Astrocyte of the spinal cord (primary cell): ENCODE measurements at places on chromosomes 16 and 17.

- no peak for DNase-seq
These were observed 91.2 kb downstream of the GNAO1 start for GRCh38 chr16:56282451-56282850.

GRCh38 chr17:65627891-65628643 is 66.6 kb upstream of the AXIN2 start:
- DNase-seq: peak; percentile 89

- DNase-seq: no peak
These were observed 4.1 kb downstream of the ICAM2 start for GRCh38 chr17:64016231-64016784.

- DNase-seq: no peak
These were observed 2.3 kb downstream of the IL17C start for GRCh38 chr16:88640498-88641247.

DNA sequence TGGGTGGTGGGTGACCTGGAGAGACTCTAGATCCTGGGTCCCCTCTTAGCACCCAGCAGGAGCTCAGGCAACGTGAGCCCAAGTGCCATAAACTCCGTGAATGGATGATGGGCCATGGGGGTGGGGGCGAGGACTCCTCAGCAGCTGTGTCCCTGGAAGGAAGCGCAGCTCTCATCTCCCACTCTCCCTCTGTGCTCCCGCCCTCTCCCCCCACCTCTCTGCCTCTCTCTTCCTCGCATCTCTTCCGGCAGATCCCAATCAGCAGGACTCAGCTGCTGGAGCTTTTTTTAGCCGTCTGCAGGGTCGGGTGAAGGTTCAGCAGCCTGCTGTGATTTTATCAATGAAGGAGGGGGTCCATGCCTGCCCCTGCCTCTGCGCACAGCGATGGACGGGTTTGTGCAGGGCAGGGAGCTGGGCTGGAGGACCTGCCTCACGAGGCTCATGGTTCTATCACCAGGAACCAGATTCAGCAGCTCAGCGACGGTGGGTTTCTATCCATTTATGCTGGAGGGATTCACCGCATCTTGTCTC is 8.3 kb downstream of the CCR7 start:
- DNase-seq: no peak

DNA sequence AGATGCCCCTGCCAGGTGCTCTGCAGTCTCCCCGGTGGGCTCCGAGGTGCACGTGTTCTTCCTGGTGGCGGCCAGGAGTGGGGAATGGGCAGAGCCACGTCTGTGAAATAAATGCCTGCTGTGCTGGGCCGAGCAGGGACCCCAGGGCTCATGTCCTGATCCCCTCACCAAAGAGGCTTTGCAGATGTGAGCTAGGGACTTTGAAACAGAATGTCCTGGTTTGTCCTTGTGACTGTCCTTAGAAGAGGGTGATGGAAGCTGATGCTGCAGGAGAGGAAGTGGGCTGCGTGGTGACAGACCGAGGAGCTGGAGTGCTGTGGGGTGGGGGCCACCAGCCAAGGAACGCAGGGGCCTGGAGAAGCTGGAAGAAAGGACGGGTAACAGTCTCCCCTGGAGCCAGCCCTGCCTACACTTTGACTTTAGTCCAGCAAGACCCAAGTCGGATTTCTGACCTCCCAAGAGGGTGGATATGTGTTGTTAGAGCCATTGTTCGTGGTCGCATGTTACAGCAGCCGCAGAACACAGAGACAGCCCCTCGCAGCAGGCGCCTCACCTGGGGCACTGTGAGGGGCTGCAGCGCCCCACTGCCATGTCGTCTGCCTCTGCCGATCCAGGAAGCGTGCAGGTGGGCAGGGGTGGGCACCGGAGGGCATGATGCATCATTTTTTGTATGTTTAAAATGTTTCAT is 217.9 kb upstream of the CIBAR2 start:
- no peak for DNase-seq

- DNase-seq: no peak
These were observed at the start of gene HS3ST6 for GRCh38 chr16:1918351-1919326. Gene HS3ST6 (minus strand): TSS chr16:1918415. CDS start chr16:1918323, 92 bp downstream.

DNA sequence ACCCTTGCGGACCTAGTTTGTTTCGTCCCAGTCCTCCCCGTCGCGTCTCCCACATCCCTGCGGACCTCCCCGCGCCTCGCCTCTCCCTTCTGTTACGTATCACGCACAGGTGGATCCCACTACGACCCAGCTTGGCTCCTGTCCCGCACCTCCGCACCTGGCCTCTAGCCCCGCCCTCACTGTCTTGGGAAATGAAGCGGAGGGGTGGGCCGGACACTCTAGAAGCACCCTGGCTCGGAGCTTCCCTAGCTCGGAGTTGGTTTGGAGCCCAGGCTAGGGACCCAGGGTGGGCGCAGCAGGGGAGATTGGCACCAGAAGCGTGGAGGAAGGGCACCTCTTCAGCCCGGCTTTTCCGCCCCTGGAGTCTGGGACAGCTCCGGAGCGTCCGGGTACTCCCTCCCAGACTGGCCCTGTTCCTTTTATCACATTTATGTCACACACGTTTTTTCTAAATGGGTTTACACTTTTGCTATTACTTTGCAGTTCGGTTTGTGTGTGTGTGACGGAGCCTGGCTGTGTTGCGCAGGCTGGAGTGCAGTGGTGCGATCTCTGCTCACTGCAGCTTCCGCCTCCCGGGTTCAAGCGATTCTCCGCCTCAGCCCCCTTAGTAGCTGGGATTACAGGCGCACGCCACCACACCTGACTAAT is 1.4 kb upstream of the CEMP1 start:
- peak; percentile 32 for DNase-seq

DNA sequence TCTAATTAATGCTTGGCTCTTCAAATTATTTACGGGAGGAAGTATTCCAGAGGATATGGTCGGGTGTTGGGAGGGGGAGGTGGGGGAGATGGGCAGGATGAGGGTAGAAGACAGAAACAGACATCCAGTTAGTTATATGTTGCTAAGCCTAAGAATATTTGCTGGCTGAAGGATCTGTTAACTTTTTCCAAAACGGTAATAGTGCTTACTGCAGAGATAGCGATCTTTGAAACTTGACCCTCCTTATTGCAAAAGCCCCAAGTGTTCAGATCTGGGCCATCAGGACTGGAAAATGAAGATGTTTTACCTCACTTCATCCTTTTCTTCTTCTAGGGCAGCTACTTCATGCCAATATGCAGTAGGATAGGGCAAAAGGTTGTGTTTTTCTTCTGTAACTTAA is 27.0 kb upstream of the MMD start:
- peak; percentile 63 for DNase-seq

DNA sequence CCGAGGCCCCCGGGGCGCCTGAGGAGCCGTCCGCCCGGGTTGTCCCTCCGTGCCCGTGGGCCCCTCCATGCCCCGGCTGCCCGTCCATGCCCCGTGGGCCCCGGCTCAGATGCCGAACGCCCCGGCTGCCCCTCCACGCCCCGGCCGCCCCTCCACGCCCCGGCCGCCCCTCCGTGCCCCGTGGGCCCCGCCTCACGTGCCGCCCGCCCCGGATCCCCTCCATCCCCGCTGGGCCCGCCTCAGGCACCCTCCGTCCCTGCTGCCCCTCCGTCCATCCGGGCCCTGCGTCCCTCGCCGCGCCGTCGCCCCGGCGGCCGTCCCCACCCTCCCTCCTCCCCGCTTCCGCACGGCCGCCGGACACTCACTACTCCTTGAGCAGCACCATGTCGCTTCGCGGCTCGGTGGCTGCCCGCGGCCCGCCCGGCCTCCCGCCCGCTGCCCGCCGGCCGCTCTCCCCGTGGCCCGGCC is 382 bp downstream of the PITPNA start:
- peak; percentile 28 for DNase-seq

GRCh38 chr16:4380119-4381063 is 8.7 kb downstream of the VASN start:
- no peak for DNase-seq

DNA sequence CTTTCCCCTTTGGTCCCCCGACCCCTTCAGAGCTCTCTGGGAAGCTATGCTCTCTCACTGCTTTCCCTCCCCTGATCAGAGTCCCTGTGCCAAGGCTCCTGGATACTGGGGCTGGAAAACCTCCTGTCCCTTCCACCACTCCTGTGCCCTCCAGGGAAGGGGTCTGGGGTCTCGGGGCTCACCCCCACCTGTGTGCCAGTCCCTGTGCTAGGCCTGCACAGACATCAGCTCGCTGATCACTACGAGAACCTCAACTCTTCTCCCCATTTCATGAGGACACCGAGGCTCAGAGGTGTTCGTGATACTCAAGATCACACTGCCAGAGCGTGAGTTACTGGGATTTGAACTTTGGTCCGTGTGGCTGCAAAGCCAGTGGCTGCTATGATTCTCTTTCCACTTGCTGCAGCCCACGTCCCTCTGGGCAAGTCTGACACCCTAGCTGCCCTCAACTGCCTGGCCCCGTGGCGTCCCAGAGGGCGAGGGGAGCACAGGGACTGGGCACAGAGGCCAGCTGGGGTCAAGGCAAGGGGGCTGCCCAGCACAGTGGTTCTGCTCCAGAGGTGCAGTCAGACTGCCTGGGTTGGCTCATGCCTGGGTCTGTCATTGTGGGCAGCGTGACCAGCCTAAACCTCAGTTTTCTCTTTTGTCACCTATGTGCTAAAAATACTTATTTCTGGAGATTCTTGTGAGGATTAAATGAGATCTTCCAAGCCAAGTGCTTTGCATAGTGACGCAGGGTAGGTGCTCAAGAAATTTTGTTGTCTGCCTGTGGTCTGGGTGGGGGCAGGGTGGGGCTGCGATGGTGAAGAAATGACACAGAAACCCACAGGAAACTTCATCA is 43.8 kb upstream of the TOB1 start:
- DNase-seq: no peak

DNA sequence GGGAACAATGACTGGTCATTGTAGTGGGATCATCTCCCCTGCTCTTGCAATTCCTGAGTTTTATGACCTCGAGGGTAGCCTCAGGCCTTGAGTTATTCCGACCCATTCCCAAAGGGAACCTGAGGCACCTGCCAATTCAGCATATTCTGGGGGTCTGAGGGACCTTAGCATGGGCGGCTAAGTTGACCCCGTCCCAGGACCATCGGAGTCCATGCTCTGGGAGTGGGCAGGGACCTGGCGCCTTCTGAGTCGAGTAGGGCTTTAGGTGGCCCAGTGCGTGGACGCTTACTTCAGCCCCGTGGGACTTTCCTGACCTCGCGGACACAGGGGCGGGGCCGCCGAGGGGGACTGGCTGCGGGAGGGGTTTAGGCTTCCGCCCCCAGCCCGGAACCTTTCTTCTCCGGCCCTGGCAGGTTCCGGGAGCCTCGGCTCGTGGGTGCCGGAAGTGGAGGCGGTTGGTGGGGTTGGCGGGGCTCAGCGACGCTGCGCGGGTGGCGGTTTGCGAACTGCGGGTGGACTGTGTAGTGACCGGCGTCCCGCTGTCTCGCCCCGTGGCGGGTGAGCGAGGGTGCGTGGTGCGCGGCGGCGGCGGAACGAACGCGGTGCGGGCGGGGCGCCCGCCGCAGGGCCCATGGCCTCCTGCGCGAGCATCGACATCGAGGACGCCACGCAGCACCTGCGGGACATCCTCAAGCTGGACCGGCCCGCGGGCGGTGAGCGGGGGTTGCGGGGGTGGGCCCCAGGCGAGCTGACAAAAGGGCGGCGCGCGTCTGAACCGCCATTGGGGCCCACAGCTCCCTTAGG is at the start of gene EDC4:
Gene EDC4 (plus strand): TSS at position 422 of the 804 bp plus-strand sequence. CDS start 210 bp downstream, at position 632.
- DNase-seq: peak; percentile 77

GRCh38 chr16:962366-962765 is 8.4 kb downstream of the LMF1 start:
- DNase-seq: no peak

GRCh38 chr16:1614456-1615102 is 2.4 kb downstream of the CRAMP1 start:
- peak; percentile 37 for DNase-seq

DNA sequence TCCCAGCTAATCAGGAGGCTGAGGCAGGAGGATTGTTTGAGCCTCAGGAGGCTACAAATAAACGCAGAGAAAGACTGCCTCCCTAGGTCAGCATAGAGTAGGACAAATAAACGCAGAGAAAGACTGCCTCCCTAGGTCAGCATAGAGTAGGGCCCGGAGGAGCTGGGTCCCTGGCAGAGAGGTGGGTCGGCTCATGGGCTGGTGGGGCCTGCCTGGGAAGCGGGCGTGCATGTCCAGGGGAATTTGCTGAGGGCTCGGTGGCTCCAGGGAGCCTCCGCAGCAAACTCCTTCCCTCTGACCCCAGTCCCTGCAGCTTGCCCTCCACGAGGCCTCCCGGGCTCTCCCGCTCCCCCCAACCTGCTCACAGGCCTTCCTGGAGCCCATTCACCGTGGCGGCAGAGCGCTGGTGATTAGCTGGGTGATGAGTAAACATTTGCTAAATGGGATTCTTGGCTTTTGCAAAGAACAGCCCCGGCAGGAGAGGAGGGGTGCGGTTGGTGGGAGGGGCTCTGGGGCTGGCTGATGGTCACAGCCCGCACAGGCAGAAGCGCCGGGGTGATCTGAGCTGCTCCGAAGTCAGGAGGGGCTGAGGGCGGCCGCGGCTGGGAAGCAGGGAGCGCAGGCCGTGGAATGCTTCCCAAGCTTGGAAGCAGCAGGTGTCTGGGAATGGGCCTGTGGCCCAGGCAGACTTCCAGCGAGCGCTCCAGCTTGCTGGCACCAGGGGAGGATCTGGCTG is 93.1 kb downstream of the RTN4RL1 start:
- peak; percentile 31 for DNase-seq

GRCh38 chr17:5225668-5226457 is 8.8 kb downstream of the SCIMP start:
- DNase-seq: no peak

- no peak for DNase-seq
These were observed 64.4 kb downstream of the EFCAB5 start for GRCh38 chr17:30005709-30006320.

GRCh38 chr16:11291091-11291703 is 10.1 kb upstream of the PRM1 start:
- peak; percentile 4 for DNase-seq

DNA sequence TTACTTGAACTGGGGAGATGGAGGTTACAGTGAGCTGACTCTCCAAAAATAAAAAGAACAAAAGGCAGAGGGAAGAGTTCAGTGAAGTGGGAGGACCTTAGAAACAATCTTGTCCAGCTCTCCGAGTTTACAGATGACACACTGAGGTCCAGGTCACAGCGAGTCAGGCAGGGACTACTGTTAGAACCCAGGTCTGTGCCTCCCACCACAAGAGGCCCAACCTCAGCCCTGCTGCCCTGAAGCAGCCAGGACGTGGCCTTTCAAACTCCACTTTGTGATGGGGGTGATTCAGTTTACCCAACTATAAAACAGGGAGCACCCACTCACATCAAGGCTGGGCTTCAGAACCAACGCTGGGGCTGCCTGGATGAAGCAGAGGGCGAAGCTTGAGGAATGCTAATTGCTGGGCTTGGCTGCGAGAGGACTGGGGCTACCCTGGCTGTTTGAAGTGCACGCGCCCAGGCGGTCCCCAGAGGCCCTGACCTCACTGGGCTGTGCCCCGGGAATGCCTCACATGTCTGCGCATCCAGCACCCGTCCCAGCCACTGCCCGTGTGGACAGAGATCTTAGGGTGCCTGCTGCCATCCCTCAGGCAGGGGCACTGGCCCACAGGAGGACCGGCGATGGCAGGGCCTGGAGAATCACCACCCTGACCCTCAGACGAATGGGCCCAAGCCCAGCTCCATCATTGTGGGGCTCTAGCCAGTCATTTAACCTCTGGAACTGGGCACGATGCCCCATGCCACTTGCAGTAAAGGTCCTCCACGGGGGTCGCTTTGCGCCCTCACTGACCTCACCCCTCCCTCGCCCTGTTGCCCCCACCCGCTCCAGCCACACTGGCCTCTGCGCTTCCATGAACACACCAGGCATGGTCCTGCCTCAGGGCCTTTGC is 11.4 kb downstream of the SLC5A10 start:
- DNase-seq: no peak

GRCh38 chr17:9256751-9257629 is 235.7 kb downstream of the NTN1 start:
- peak; percentile 47 for DNase-seq
